ENCODE measurements at places on chromosomes 7 and 10.

DNA sequence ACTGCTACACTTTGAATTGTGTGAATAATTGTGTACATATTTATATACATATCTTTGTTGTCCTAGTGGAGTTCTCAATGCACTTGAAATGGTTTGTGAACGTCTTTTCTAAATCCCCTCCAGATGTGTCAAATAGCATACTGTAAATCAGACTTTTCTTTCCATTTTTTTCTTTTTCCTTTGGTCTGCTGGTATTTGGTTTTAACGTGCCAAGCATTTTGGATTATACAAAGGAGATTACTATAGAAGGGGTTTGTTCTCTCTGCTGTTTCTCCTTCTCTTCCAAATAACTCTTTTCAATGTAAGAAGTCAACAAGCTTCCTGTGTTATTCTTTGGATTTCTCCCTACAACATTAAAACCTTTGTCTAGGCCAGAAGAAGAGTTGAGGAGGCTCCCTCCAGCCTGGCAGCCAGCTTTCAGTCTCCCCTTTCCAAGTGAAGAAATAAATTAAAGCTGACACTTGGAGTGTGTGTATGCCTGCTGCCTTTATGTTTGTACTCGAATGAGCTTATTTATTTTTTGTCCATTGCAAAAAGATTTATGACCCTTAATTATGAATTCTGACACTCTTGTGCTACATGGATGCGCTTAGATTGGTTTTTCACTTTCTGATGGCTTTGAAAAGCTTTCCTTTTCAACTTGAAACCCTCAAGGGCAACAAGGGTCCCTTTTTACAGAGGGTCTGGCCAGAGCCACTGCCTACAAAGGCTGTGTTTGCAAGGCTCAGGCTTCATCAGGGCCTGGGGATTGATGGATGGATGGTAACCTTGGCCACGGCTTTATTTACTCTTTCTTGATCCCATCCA lies 107.8 kb downstream of the RAB18 start:
- no peak for DNase-seq

GRCh38 chr10:26682931-26683330 lies 14.6 kb upstream of the PDSS1 start:
- DNase-seq, result peak; percentile 43

- no peak for DNase-seq
Observed at GRCh38 chr10:78902815-78903214, 166.0 kb upstream of the ZMIZ1 start.

- no peak for DNase-seq
Observed at GRCh38 chr7:2701832-2702593, 14.0 kb downstream of the AMZ1 start.

DNA sequence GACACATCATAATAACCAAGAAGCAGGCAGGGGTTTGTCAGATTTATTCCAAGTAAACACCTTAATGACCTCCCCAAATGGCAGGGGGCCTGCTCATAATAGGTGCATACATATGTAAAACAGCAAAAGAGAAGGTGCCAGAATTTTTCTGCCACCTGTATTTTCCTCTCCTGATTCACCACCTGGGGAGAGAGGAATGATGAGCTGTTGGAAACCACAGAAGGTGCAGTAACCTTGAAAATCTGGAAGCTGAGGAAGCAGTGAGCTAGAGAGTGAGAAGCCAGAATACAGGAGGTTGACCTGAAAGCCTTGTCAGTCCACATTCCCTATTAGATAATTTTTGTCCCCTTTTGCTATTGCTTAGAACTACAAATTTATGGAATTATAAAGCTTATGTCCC lies 46.2 kb upstream of the PDE1C start:
- no peak for DNase-seq

- no peak for DNase-seq
Observed at GRCh38 chr10:9643782-9644181, 1373.9 kb upstream of the CELF2 start.

- no peak for DNase-seq
Observed at GRCh38 chr10:31171402-31172083, 139.9 kb upstream of the ZNF438 start.

DNA sequence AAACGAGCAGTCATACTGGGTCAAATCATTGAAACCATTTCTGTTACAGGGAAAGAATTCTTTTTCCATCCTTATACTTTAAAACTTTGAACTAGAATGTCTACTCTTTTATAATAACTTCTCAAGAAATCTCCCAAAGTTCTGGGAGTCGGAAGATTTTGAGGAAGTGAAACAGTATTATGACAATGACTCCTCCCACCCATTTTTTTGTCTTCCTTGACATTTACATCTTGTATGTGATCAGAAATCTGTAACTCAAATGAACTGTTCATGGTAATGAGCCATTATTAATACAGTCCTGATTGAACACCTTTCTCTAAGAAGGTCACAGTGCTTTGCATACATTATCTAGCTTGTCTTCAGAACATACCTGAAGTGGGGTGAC lies 227.4 kb downstream of the CELF2 start:
- no peak for DNase-seq

Measured in CD4-positive, alpha-beta T cell treated with Interleukin-10 for 1 hour (primary cell).